Activated CD4-positive, alpha-beta T cell treated with anti-CD3 and anti-CD28 coated beads for 24 hours (primary cell): ENCODE measurements at places on chromosomes 2 and 18.
A peak's percentile ranks its signal among the peaks of the same experiment; 100 is the strongest.

DNA sequence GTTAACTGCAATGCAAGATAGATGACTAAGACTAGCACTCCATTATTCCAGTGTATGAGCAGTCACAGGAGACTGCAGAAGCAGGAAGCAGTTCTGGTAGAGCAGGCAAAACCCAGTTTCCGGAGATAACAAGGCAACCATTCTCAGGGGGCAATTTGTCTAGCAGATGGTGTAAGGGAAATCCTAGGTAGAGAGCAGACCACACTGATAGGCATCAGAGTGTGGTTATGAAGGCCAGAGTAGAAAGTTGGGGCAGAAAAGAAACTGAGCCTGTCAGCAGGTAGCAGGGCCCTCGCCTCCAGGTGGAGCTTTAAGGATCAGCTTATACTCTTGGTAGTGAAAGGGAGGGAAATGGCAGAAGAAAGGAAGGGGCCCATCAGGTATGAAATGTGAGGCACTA is 164.4 kb downstream of the PDE11A start:
- DNase-seq, result no peak

GRCh38 chr2:37847792-37848191 is 77.3 kb upstream of the RMDN2 start:
- no peak for DNase-seq

GRCh38 chr18:39969803-39970494 is 1985.1 kb upstream of the PIK3C3 start:
- no peak for DNase-seq

- DNase-seq, result no peak
Observed at GRCh38 chr18:37348729-37349128, 216.9 kb downstream of the CELF4 start.

GRCh38 chr18:75206452-75207309 is 2.3 kb downstream of the PTGR3 start:
- DNase-seq, result no peak

- DNase-seq, result no peak
Observed at GRCh38 chr18:3154214-3154613, 65.6 kb downstream of the MYOM1 start.

GRCh38 chr2:216685327-216685875 is 9.9 kb downstream of the IGFBP5 start:
- DNase-seq, result no peak

- DNase-seq, result no peak
Observed at GRCh38 chr2:236748385-236748784, 178.8 kb downstream of the ACKR3 start.

DNA sequence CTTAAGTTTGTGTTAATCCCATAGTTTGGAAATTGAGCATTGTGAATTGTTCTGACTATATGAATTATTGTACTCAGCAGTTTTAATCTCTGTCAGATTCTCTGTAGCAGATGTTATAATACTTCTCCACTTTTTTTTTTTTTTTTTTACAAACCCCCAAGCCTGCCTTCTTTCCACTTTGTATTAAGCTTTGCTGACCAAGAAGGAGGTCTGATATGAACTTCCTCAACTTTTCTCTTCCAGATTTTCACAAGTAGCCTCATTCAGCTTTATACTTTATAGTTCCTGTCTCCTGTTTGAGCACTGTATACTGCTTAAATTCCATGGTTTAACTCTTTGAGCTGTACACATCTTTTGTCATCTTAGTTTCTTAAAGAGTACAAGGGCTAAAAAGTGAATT is 105.0 kb downstream of the HAUS1 start:
- DNase-seq, result no peak

GRCh38 chr2:8543383-8544170 is 138.3 kb upstream of the ID2 start:
- DNase-seq, result peak; percentile 55

GRCh38 chr2:141529659-141530058 is 601.2 kb downstream of the LRP1B start:
- DNase-seq, result no peak

DNA sequence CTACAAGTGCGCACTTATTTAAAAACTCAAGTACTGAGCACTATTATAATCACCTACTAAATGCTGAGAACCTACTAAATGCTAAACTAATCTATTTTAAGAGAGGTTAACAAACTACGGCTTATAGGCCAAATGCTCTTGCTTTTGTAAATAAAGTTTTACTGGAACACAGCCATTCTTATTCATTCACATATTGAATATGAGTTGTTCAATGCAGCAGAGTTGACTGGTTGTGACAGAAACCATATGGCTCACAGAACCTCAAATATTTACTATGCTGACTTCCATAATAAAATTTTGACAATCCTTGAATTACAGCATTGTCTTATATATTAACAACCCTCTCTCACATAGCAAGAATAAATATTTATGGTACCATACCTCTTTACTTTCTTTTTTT is 103.2 kb downstream of the ZNF521 start:
- no peak for DNase-seq

DNA sequence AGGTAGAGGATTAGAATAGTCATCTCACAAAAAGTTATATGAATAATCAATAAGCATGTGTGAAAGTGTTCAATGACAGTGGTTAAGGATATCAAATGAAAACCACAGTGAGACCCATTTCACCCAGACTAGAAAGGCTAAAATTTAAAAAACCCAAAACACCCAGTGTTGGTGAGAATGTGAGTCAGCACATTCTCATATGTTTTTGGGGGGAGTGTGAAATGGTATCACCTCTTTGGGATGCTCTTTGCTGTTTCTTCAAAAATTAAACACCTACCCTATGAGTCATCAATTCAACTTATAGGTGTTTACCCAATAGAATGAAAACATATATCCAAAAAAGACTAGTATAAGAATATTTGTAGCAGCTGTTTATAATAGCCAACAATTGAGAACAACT is 69.8 kb downstream of the MAP3K20 start:
- DNase-seq, result no peak

DNA sequence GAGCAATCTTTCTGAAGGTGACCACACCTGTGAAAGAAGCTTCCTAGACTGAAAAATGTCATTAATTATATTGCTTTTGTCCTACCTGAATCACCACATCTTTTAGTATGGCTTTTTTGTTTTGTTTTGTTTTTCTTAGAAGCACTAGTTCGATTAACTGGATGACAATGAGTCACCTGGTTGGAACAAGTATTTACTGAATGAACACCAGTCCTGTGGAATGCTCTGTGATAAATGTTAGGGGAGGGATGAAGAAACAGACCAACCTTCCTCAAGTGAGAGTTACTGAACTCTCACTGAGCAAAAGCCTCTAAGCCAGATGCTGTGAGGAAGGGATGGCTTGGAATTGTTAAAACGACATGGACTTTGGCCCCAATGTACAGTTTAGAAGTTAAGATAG is 26.8 kb upstream of the DCC start:
- DNase-seq, result no peak

DNA sequence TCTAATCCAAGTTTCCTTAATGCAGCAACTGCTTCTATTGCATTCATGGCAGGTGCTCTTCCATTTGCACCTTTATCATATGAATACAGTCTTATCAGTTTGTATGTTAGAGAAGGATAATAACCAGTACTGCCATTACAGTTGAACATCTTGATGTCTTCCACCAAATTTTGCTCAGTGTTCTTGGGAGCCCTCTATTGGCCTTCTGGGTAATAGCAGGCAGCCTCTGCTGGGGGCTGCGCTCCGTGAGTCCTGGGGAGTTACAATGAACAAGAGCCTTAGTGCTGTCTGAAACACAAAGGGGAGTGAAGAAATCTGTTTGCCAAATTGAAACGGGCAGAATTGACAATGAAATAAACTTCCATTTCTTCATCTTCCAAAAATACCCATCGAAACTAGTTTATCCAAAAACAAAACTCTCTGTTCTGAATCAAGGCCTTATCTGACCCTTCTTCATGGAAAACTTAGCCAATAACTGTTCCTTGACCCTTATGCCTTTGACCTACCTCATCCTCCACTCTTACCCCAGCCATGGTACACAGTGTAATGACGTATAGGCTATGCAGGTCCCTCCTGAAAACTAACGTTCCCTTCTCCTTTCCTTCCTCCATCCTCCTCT is 79.9 kb downstream of the ALK start:
- DNase-seq, result peak; percentile 4

- no peak for DNase-seq
Observed at GRCh38 chr2:41498781-41499180, 549.0 kb upstream of the PKDCC start.

- no peak for DNase-seq
Observed at GRCh38 chr2:143545059-143545948, 416.1 kb downstream of the ARHGAP15 start.

DNA sequence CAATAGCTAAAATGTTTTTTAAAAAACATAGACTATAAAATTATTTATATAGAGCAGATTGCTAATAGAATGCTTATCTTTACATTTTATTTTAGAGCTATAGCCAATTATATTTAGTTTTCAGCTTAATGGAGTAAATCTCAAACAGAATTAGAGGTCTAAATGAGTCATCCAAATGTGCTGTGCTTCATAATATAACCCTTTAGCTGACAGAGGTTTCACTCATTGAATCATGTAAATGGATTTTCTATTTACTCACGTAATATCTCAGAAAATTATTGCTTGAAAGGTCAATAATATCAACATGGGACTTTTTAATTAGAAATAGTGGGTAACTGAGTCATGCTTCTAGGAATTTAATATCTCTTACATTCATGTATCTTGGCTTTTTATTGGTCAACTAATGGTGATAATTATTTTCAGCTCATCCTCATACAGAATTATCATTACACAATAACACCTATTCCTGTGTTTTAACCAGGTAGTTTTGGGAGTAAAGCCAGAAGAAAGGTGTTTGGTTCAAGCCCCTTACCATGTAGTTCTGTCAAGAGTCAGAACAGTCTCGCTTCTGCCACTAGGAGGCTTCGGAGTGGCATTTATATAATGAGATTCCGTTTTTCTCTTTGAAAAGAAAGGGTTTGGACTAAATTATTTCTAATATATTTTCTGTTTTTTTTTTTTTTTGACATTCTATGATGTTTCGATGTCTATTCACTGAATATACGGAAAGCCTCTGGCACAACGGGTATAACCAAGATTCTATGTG is 217.6 kb downstream of the CDH7 start:
- no peak for DNase-seq

DNA sequence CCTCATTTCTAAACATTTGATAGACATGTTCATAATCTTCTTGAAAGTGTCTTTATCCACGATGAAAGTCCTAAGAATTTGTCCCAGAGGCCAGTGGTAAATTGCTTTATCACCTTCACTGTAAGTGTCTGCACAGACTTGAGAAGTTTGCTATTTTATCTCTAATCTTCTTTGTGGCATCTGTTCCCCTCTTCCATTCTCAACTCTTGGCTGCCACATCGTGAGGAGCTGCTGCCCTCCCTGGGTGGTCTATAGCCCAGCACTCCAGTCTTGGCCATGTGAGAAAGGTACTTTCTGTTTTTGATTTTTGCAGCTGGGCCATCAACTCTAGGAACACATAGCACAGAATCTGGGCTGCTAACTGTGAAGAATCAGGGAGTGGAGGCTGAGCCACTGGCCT is 45.5 kb downstream of the SLC14A2 start:
- DNase-seq, result no peak

- DNase-seq, result no peak
Observed at GRCh38 chr2:191228861-191229260, 16.3 kb upstream of the MYO1B start.

DNA sequence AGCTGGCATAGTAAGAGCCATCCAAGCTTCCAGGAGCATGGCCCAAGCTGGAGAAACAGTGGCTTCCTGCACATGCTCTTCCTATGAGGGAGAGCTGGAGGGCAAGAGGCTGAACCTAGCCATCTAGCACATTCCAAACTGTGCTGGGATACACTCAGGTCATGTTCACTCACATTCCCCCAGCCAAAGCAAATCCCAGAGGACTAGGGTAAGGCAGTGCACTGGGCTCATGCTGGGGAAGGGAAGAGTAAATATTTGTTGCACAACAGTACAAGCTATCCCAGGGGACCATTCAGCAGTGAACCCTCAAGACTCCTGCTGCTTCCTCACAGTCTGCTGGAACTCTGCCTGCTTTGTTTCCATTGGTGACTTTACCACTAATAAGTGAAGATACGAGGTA is 20.7 kb upstream of the GYPC start:
- DNase-seq, result no peak

DNA sequence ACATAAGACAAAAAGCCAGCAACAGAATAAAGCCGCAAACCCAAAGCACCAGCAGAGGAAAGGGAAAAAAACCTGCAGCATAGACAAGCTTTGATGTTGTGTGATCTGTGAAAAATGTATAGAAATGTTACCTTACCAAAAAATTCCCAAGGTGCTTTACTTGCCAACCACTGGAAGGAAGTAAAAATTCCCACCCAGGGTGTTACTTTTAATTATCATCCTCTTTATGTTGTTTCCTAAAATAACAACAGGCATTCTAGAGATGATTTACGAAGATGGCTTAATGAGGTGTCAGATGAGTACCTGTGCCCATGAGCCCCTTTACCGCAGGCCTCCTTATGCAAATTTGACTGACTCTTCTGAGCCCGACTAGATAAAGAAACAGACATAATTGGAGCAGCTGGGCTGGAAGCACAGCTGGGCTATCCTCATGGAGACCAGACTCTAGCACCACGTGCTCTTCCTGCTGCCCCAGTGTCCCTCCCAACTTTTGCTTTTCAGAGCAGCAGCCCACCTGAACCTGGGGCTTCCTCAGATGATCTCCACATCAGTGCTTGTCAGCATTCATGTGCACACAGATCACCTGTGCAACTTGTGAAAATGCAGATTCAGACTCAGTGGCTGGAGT is 41.5 kb downstream of the SRSF7 start:
- no peak for DNase-seq

DNA sequence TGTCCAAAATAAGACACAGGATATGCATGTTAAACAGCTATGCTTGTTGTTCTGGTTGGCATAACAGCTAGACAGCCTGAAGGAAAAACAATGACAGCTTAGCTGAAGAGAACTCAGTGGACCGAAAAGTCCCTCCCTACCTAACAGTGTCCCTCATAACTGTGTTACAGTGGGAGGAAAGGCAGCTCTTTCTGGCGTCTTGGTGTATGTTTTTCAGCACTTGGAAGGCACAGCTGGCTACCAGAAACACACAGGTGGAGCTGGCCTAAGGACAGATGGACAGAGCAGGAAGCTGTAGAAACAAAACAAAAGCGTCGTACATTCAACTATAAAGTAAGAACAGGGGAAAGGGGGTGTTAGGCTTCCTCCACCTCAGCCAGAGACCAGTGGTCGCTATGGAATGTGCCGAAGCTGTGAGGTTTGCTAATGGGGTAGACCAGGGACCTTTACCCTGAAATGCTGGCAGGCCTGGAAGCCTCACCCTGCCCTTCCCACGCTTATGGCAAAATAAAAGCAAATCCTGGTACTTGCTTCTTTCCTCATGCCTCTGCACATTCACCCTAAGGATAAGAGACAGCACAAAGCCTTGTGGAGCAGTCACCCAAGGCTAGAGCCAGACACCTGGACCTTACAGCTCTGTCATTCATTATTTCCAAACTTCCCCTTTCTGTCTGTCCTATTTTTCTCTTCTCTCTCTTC is 103.5 kb upstream of the TRIB2 start:
- no peak for DNase-seq

- no peak for DNase-seq
Observed at GRCh38 chr18:30333310-30333709, 709.2 kb downstream of the DSC3 start.

DNA sequence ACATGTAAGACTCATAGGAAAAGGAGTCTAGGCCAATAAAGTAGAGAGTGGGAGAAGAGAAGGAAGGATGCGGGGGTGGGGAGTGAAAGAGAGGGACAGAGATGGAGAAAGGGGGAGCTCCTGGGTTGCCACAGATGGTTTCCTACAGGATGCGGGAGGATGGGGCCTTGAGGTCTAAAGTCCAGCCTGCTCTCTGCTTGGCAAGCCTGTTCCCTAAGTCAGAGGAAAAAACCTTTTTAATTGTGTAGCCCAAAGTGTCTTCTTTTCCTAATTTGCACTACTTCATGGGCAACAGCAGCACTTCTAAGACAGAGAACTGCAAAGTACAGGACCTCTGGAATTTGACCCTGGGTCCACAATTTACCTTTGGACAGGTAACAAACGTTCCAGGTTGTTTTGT is 1.4 kb upstream of the FAM110C start:
- DNase-seq, result no peak
